Purkinje cell (primary cell): ENCODE measurements at places on chromosomes 1 and 21. TPM values are rescaled to one million over a fixed set of nuclear protein-coding genes. Genes with fewer than 3 reads are reported as not detected.

Gene BATF3
- polyA plus RNA-seq = 17.6 and 18.0 TPM in 2 replicates

Gene NPPB
- polyA plus RNA-seq = 1.8 TPM in 1 of 2 replicates, not detected in the other

Gene LYST
- polyA plus RNA-seq = 29.4 and 30.0 TPM in 2 replicates

Gene INAVA
- polyA plus RNA-seq = 0.66 TPM in 1 of 2 replicates, not detected in the other

Gene BGLAP
- not detected in 2 replicates for polyA plus RNA-seq

Gene XCL1
- 2.6 TPM in 1 of 2 replicates, not detected in the other for polyA plus RNA-seq

Gene RBM11
- 47.7 and 110 TPM in 2 replicates for polyA plus RNA-seq

Gene SHCBP1L
- polyA plus RNA-seq = not detected in 2 replicates

Gene CLEC20A
- polyA plus RNA-seq = 0.79 TPM in 1 of 2 replicates, not detected in the other

Gene TPRG1L
- polyA plus RNA-seq = 25.9 and 28.9 TPM in 2 replicates

Gene SRGAP2
- polyA plus RNA-seq = 338 and 340 TPM in 2 replicates

Gene LCE1C
- not detected in 2 replicates for polyA plus RNA-seq

Gene LRRC53
- 1.6 TPM in 1 of 2 replicates, not detected in the other for polyA plus RNA-seq

Gene UBIAD1
- polyA plus RNA-seq = 1.1 and 2.3 TPM in 2 replicates
